ENCODE measurements at places on chromosomes 12 and 14. TPM values are rescaled to one million over a fixed set of nuclear protein-coding genes. Genes with fewer than 3 reads are reported as not detected.

PRPH gene
- total RNA-seq, result 1.6 TPM

GPR65 gene
- not detected for total RNA-seq

ADAM20 gene
- not detected for total RNA-seq

GALNT16 gene
- total RNA-seq, result 2.4 TPM

LMNTD1 gene
- total RNA-seq, result not detected

SPRING1 gene
- total RNA-seq, result 14.8 TPM

STAC3 gene
- total RNA-seq, result 0.43 TPM

NT5DC3 gene
- total RNA-seq, result 6.8 TPM

TMBIM4 gene
- total RNA-seq, result 51.5 TPM

EIF4B gene
- total RNA-seq, result 269 TPM

CLEC4E gene
- total RNA-seq, result not detected

USP44 gene
- total RNA-seq, result 0.23 TPM

POTEG gene
- total RNA-seq, result not detected

VASH1 gene
- 4.2 TPM for total RNA-seq

GPRC5A gene
- 449 TPM for total RNA-seq

IL31 gene
- total RNA-seq, result not detected

ISM2 gene
- total RNA-seq, result 0.33 TPM

PLBD1 gene
- total RNA-seq, result 4.5 TPM

ATL1 gene
- 5.3 TPM for total RNA-seq

SLC8A3 gene
- not detected for total RNA-seq

ZFHX2 gene
- total RNA-seq, result 1.2 TPM

CIT gene
- total RNA-seq, result 13.9 TPM

KRT78 gene
- total RNA-seq, result not detected

NTN4 gene
- total RNA-seq, result 44.5 TPM

DAO gene
- total RNA-seq, result not detected

DACT1 gene
- total RNA-seq, result 0.50 TPM

TMEM179 gene
- total RNA-seq, result 0.28 TPM

STXBP6 gene
- total RNA-seq, result 1.9 TPM

MBD6 gene
- 26.7 TPM for total RNA-seq

MYH6 gene
- total RNA-seq, result not detected
